Astrocyte of the cerebellum (primary cell): ENCODE measurements at places on chromosomes 2 and 18.

DNA sequence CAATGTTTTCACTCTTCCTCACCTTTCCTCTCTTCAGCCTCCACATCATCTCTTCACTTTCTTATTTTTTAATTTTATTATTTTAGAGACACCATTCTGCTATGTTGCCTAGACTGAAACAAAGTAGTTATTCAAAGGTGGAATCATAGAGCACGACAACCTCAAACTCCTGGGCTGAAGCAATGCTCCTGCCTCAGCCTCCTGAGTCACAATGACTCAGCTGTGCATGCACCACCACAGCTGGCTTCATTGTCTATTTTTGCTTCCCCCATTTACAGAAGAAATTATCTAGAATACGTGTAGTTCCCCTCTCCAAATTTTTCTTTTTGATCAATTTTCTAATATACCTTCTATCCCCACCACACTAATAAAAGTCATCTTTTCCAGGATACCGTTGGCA, 911.5 kb upstream of the SOX11 start:
- no peak for DNase-seq

GRCh38 chr18:79855147-79855933, 57.6 kb downstream of the KCNG2 start:
- no peak for DNase-seq

DNA sequence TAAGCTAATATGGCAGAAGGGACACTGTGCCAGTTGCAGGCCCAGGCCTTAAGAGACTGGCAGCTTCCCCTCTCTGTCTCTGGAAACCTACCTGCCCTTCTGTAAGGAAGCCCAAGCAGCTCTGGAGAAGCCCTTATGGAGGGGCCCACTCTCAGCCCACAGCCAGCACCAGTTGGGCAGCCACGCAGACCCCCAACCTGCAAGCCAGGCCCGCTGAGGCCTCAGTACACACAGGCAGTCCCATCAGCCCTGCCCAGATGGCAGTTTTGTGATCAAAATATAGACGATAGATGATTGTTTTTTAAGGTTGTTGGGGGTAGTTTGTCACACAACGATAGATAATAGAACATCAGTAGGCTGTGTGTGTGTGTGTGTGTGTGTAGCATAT, 36.8 kb upstream of the ALPP start:
- DNase-seq, result no peak

GRCh38 chr2:127588241-127588640, 52.8 kb downstream of the MYO7B start:
- no peak for DNase-seq
